ENCODE measurements at places on chromosomes 3 and 15.
A peak's percentile ranks its signal among the peaks of the same experiment; 100 is the strongest.

DNA sequence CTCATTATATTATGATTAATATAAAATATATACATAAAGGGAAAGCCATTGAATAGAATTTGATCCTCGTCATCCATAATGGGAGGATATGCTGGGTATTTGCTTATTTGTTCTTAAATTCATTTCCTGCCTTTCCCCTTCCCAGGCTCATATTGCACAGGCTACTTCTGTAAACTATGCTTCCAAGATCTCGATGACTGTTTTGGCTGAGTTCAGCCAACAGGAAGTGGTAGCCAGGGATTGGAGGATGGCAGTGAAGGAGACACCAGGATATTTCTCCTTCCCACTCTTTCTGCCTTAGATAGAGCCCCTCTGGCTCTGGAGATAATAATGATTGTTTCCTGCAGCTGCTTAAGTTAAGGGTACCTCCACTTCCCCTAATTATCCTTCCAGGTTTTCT, 44.3 kb upstream of the DYNC1LI1 start:
- DNase-seq, result no peak

GRCh38 chr15:49877873-49878521, 241.0 kb downstream of the ATP8B4 start:
- no peak for DNase-seq

DNA sequence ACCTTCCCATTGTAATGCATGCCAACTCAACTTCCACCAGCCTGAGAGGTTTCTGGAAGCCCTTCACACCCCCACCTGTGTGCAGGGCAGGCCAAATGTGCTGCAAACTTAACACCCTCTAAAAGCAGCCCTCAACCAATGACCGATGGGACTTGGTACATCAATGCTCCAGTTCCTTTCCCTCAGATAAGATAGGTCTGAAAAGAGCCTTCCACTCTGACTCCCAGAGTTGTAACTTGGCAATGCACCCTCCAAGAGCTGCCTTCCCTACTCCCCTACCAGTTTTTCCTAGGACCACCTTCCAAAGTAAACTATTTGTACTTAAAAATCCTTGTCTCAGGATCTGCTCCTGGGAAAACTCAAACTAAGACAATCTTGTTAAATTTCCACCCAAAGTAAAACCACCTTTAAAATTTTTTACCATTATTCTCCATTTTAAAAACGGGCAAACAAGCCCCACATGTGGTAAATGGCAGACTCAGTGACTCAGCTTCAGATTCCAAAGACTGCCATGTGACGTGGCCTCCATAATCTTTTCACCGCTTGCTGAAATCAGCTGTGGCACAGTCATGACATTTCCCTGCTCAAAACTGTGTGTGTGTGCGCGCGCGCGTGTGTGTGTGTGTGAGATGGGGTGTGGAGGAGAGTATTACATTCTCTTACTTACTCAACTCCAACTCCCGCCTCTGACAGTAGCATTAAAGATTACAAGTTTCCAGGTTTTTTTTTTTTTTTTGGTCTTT, 17.2 kb downstream of the RASGRP1 start:
- DNase-seq, result no peak

DNA sequence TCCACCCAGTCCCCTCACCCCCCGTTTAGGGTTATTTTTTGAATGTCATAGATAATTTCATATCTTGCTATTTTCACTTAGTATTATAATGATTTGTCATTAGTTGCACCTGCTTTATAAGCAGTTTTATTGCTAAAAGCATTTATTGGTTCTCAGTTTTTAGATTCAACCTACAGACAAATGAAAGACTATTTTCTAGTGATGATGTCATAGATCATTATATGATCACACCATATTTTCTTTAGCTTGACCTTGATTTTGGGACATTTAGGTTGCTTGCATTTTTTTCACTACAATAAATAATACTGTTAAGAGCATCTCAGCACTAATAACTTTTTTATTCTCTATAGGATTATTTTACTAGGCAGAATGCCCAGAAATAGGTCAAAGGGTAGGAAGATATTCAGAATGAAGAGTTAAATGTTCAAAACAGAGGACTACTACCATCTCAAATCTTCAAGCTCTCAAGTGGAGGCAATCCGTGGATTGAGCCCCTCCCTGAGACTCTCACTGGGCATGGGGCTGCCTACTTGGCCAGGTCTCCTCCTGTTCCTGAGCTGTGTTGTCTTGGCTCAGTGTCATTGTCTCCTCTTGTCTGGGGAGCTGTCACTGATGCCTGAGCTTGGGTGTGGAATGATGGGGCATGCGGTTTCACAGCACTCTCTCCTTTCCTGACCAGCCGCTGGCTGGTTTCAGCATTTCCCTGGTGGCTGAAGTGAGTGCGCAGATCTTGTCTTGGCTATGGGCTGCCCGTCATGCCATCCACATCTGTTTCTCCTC, 28.4 kb downstream of the CHCHD6 start:
- DNase-seq, result no peak

DNA sequence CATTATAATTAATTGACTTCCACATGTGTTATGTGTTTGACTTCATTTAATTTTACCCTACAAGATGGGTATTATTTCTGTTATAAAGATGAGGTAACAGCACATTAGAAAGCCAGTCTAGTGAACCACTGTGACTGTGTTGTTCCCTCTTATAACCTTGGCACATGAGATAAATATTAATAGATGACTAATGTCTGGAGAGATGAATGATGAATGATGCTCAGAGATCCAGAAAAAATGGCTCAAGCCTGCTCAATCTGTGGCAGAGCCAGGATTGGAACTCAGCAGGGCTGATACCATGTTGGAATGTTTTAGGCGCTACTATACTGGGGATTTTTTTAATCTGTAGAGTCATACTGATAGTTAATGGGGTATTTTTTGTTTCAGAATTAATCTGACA, 118.8 kb upstream of the PTX3 start:
- no peak for DNase-seq

- peak; percentile 7 for DNase-seq
Measured at GRCh38 chr3:18098960-18099587, 326.1 kb downstream of the SATB1 start.

DNA sequence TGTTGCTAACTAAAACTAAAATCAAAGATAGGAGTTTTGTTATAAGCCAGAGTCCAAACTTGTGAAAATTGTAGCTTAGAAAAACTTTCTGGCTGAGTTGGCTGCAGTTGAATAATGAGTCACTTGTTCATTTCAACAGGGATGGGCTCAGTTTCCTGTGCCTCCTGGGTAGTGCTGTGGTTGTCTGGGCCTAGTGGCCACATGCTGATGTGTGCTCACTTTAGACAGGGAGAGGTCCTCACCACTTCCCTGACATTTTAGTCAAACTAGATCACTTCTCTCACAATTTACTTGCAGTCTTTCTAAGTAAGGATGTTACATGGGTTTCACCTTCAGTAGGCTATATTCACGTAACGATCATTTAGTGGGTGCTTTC, 6.3 kb upstream of the UBE2Q2 start:
- peak; percentile 9 for DNase-seq

- DNase-seq, result no peak
Measured at GRCh38 chr3:158820521-158820920, 18.7 kb downstream of the MFSD1 start.

DNA sequence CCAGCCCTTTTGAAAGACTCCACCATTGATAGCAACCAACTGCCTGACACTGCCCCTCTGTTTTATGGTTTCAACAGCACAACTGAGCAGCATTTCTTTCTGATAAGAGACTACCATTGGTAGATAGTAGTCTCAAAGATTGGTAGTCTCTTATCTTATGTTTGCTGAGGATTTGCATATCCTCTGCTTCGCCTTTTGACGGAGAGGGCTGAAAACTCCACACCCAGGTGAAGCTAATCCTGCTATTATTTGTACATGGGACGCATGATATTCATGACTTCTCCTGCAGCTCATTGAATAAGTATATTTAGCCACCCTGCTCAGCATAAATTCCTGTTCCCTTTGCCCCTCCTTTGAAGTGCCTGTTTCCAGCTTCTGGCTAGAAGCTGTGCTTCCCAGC, 119.4 kb upstream of the STRIT1 start:
- no peak for DNase-seq

DNA sequence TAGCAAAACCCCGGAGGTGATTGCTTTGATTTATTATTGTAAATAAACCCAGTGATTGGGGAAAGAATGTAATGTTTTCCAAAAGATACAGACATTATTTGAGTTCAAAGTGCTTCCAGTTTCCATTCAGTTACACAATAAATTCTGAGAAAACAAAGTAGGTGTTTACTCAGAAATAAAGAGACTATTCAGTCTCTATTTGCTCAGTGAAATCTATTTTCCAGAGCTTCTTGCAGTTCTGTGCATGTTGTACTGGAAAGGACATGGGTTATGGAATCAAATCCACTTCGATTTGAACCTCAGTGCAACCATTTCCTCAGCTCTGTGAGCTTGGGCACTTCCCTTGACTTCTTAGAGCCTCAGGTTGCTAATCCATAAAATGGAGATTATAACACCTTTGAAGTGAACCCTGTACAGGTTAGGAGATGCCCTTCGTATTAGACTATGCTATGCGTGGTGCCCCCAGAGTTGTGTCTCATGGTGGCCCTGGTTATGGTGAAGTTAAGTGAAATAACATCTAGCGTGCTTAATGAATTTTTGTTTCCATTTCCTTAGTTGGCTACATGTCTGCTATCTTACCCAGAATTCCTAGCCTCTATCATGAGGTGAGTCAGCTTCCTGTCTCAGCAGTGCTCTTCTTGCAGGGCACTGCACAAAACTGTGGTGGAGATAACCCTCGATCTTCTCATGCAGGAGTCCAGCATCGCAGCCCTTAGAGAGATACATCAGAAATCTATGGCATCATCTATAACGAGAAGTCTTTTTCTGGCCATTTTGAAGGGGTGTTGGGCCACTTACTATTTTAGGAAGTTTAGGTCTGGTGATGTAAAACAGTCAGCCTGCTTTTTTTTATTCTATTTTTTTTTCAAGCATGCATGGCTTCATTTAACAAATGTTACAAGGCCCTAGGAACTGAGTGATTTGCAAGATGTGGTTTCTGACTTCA, 97.7 kb downstream of the RPL39L start:
- DNase-seq, result no peak

DNA sequence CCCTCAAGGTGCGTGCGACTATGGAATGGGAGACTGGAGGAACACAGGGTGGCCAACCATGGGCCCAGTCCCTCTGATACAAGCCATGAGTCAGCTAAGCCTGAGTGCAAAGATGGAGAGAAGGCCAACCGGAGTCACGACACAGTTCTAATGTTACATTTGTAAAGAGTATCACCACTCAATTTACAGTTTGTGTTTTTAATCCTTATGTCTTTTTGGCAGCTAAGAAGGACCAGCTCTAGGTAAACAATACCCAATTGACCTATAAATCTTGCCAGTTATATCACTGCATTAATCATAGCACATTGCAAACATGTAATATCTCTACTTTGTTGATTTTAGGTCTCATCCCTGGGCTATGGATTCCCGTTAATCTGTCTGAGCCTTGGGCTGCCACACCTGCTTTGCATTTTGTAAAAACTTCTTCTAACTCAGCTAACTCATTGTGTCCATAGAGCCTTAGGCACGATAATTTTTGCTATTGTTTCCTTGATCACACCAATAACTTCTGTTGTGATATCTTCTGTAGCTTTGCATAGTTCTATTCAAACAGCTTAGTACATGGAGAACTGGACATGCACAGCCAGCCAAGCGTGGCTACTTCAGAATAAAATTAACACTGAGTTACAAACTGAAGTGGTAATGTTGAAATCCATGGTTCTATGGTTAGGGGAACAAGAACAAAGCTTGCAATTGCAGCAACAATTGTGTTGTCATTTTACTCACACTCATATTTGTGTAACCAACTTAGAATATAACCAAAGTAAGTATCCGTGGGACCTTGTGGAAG, 50.3 kb downstream of the LSM3 start:
- no peak for DNase-seq

- DNase-seq, result no peak
Measured at GRCh38 chr3:115236496-115236895, 89.4 kb upstream of the ZBTB20 start.

- DNase-seq, result no peak
Measured at GRCh38 chr15:63483521-63484371, 20.6 kb upstream of the USP3 start.

- no peak for DNase-seq
Measured at GRCh38 chr3:136819392-136819730, 435 bp downstream of the SLC35G2 start.

GRCh38 chr15:96629511-96629910, 299.0 kb downstream of the NR2F2 start:
- DNase-seq, result no peak

GRCh38 chr3:130516645-130517512, at the start of gene COL6A6:
COL6A6 (plus strand) TSS chr3:130517177; CDS start chr3:130560365, 43,188 bp downstream.
- DNase-seq, result no peak

DNA sequence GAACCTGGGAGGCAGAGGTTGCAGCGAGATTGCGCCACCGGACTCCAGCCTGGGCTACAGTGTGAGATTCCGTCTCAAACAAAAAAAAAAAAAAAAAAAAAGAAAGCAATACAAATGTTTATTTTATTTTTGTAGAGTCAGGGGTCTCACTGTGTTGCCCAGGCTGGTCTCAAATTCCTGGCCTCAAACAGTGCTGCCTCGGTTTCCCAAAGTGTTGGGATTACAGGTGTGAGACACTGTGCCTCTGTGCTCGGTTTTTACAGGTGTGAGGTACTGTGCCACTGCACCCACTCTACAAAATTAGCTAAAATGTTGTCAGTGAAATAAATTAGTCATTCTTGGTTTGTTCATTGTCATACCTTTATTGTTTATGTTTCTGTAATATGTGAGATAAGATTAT, 5.5 kb downstream of the PIAS1 start:
- DNase-seq, result no peak

DNA sequence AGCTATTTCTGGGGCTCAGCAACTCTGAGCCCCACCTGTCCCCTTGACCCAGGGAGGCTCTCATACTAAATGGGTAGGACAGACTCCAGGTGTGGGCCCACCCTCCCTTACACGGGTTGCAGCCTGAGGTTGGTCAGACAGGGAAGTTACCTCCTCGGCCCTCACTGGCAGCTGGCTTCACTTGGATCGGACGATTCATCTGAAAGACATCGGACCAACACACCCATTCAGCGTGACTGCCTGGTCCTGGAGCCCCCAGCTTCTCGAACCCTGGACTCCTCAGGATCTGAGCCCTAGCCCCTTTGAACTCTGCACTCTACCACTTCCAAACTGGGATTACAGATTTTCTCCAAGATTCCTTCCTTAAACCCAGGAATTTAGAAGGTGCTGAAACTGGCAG, 15.4 kb downstream of the CELF6 start:
- DNase-seq, result no peak

DNA sequence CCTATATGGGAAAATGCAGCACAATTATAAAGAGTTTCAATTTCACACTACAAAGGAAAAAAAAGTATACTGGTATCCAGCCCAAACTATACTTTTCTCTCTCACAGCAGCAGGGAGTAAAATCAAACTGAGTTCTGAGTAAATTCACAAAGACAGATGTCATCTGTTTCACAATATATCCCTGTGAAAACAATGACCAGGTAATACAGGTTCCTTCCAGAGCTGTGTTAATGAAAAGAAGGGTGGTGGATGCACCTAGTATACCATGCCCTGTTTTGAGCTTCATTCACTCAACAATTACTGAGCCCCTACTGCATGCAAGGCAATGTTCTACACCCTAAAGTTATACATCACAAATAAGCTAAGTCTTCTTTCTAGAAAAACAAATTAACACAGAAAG, 108.5 kb downstream of the TJP1 start:
- DNase-seq, result no peak
